DMS 273 treated with DMSO at 0.1 percent for 48 hours (cell line): ENCODE measurements at places on chromosomes 4 and X.

- no peak for DNase-seq
These were observed 414.6 kb upstream of the HS3ST1 start for GRCh38 chr4:11843340-11843739.

DNA sequence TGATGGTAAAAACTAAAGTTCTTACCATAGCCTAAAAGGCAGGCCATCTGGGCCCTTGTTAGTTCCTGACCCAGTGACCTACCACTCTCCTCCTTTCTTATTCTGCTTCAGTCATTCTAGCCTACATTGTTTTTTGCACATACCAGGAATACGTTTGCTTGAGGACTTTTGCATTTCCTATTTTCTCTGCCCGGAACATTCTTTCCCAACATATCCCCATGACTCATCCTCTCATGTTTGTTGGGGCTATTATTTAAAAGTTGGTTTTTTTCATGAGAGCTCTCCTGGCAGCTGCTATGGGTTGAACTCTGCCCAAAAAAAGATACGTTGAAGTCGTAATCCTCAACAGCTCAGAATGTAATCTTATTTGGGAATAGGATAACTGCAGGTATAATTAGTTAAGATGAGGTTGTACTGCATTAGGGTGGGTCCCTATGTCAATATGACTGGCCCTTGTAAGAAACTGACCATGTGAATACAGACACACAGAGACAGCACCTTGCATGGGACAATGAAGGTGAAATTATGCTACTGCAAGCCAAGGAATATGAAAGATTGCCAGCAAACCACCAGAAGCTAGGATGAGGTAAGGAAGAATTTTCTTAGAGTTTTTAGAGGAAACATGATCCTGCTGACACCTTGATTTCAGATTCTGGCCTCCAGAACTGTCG lies 138.3 kb upstream of the PDHA2 start:
- no peak for DNase-seq

GRCh38 chr4:3711183-3712111 lies 54.7 kb upstream of the ADRA2C start:
- DNase-seq = no peak

DNA sequence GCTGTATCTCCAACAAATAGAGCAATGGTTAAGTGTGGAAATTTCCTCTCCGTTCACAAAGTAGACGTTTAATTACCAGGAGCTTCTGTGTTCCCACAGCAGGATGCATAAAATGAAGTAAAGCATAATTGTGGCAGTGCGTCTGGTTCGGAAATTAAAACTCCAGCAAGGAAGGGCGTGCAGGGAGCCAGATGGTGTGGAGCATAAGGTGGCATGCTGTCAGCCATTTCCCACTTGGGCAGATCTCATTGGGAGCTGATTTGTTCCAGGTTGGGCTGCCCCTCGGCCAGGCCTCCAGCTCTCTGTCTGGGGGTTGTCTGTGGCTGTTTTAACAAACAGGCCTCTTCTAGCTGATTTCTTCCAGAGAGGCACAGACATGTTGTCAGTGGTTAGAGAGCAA lies 182.1 kb upstream of the CLNK start:
- peak; percentile 95 for DNase-seq

DNA sequence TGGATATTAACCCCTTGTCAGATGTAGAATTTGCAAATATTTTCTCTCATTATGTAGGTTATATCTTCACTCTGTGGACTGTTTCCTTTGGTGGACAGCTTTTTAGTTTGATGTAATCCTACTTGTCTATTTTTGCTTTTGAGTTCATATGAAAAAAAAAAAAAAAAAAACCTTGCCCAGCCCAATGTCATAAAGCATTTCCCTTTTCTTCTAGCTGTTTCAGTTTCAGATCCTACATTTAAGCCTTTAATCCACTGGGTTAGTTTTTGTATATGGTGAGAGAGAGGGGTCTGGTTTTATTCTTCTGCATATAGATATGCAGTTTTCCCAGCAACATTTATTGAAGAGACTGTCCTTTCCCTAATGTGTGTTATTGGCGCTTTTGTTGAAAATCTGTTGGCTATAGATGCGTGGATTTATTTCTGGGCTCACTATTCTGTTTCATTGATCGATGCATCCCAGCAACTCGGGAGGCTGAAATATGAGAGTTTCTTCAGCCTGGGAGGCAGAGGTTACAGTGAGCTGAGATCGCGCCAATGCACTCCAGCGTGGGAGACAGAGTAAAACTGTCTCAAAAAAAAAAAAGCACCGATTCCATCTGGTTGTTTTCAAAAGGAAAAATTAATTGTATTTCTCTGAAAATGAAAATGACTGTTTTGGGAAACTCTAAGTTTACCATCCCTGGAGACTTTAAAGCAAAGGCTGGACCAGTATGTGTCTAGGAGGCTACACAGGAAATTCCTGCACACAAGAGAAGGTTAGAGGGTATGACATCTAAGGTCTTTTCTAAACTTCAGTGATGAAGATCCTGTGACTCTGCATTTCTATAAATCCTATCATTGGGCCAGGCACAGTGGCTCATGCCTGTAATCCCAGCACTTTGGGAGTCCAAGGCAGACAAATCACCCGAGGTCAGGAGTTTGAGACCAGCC lies 35.6 kb downstream of the STEEP1 start:
- DNase-seq = no peak

DNA sequence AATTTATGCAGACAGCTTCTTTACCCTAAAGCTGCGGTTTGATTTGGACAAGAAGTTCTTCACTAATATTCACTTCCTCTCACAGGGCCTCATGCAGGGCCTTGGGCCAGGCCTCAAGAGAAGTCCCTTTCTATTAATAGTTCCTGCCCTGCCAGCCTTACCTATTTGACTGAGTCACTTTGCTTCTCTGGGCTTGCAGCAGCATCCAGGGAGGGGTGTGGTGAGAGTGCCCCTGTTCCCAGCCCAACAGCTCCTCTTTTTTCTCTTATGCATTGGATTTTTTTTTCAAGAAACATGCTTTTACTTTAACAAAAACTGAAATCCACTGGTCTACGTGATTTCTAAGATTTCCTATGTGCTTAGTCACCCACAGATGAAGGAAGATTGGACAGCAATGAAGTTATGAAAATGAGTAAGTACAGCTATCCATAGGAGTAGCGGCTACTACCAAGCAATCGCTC lies 26.7 kb downstream of the FAM156B start:
- no peak for DNase-seq

- no peak for DNase-seq
These were observed 16.0 kb downstream of the RAB40A start for GRCh38 chrX:103503163-103503852.

DNA sequence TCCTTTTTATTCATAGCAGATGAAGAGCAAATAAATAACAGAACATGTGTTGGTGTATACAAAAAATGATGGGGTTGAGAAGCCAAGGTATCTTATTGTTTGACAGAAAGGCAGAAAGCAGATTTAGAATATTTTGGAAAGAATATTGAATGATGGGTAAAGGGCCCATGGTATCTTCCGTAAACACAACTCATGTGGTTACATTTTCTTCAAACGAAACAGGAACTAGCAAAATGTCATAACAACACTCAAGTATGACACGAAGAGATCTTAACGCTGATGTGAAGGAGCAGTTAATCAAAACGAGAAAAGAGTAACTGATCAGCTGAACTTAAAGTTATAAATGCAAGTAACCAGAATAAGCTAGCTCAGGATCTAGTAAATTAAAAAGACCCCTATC lies 195.7 kb upstream of the GK2 start:
- no peak for DNase-seq

- no peak for DNase-seq
These were observed 64.2 kb upstream of the ADRA2C start for GRCh38 chr4:3701736-3702560.

DNA sequence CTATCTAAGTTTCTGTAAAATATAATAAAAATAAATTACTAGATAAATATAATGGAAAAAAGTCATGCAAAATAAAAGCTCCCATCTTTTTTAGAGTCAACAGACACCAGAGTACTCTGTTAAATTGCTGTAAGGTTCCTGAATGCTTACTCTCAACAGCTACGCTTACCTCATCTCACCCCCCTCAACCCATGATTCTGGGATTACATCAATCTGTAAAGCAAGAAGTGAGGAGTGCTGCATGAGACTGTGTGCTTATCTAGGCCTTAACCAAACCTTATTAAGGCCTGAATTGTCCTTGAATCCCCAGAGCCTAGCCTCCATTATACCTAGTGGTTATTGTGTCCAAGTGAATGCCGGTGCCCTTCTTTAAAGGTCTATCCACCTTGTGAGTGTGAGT lies 735.8 kb downstream of the RPA4 start:
- no peak for DNase-seq

DNA sequence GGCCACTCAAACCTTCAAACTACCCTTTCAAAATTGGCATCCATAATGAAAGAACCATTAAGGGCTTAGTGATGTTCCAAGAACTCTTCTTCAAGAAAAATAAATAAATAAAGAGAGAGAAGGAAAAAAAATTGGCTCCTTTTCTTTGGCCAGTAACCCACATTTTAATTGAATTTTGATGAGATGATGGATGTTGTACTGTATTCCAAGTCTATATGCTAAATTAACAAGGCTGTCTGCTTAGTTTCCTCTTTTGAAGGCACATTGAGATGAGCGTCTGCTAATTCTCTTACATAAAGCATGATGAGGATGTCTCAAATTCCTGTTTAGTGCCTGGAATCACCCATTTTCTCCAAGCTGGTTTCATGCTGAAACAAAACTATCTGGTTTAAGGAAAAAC lies 33.4 kb downstream of the PHOX2B start:
- DNase-seq = no peak
